ENCODE measurements at places on chromosomes 11 and 22. TPM values are rescaled to one million over a fixed set of nuclear protein-coding genes. Genes with fewer than 3 reads are reported as not detected.

DNA sequence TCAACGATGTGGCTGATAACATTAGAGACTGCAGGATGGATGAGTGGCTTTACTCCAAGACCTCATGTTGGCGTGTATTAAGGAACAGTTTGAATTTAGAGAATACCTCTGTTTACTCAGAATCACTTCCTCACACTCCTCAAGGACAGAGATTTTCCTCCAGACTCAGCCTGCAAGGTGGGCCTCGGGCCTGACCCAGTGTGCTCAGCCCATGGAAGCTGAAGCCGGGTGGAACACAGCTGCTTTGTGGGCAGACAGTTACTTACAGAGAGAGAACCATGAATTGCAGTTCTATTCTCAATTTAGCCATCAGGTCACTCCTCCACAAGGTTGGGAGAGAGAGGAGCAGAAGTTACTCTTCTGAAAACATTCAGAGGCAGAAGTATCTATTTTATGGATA, 135.8 kb downstream of the SNX19 start:
- DNase-seq: no peak

DNA sequence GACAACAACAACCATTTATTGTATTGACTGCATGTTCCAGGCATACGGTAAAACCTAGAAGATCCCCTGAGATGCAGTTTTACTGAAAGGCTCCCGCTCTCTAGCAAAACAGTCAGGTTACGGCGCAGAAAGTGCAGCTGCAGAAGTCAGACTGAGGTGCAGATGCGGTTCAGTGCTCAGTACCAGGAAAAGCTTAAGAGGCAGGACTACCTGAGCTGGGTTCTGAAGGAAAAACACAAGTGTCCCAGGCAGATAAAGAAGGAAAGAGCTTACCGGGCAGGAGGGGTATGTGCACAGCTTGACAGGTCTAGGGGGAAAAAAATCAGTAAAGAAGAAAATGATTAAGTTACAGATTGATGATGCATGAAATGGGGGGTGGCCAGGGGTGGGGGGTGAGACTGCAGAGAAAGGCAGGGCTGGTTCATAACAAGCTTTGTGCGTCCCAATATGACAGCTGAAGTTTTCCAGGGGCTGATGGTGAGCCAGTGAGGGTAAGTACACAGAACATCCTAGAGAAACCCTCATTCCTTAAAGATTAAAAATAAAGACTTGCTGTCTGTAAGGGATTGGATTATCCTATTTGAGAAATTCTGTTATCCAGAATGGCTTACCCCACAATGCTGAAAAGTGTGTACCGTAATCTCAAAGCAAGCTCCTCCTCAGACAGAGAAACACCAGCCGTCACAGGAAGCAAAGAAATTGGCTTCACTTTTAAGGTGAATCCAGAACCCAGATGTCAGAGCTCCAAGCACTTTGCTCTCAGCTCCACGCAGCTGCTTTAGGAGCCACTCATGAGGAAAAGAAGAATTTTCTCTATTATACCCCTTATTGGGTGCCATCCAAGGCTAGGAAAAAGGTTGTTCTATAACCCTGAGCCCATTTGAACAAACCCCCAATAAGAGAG, 11.9 kb downstream of the LARGE1 start:
- DNase-seq: no peak

The CABP4 gene
- polyA plus RNA-seq: 0.84 TPM

DNA sequence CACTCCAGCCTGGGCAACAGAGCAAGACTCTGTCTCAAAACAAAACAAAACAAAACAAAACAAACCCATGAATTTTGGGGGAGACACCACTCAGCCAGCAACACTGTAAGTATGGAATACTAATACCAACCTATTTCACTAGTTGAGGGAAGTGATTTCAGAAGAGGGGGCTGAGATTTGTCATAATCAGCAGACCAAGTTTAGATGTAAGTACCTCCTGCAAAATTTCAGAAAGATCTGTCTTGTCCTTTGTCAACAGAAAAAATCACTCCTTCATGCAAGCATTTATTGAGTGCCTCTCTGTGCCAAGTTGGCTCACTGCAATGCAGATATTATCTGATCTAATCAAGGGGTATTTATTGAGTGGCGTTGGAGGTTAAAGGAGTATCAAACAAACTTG, 23.4 kb upstream of the ADA2 start:
- DNase-seq: no peak

The TTC36 gene
- 0.49 TPM for polyA plus RNA-seq

- DNase-seq: no peak
Observed at GRCh38 chr22:44211256-44211945, 30.7 kb downstream of the PARVG start.

The OR5P2 gene
- not detected for polyA plus RNA-seq

GRCh38 chr11:35419184-35419829, at the start of gene SLC1A2:
Gene SLC1A2, minus strand, starts transcription at chr11:35419558. Its CDS starts 592 bp downstream, at chr11:35418966.
- DNase-seq: no peak

The DLG2 gene
- 0.78 TPM for polyA plus RNA-seq

GRCh38 chr11:109993786-109994185, 99.4 kb upstream of the ZC3H12C start:
- no peak for DNase-seq

DNA sequence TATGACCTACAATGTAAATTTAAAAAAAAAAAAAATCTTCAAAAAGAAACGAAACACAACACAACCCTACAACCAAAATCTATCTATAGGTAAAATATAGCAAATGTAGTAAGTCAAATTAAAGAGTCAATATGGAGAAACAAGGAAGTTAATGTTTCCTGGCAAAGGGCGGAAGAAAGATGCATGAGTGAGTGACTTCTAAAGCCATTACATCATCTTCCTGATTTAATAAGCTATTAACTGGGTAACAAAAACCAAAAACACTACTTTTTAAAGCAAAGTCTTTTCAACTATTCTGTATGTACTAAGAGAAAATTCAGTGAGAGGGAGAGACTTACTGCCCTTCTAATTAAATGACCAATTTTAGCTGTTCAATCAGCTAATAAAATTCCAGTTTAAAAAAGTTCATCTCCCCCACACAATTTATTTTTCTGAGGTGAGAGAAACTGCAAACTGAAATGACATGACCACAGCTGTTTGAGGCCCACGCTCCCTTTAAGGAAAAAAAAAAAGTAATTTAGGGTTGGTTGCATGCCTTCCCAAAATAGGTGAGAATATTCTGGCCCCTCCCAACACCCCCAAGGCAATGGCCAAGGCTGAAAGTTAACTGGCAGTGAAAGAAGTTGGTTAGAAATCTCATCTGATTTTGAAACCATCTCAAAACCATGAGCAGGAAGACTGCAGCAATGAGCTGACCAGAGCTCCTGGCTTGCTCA, 5.9 kb downstream of the SF1 start:
- DNase-seq: no peak

DNA sequence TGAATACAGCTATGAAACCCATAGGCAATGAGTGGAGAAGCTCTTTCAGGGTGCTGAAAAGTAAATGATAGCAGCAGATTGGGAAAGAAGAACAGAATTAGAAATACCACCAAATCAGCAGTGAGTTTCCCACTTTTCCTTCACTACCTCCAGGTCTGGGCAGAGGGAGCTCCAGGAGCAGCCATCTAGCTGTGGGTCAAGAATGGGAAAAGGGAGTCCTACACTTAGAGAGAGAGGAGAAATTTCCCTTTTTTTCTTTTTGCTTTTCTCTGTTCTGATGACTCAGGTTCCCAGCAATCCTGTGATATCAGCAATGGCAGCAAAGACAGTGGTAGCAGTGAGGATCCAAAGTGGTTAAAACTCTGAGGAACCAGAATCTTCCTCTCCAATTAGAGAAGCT, 263.9 kb downstream of the NXPE2 start:
- DNase-seq: no peak

The OR8G1 gene
- not detected for polyA plus RNA-seq

All from CD4-positive, alpha-beta memory T cell (primary cell).